Gastroesophageal sphincter (tissue), 4 donors: ENCODE measurements at places on chromosomes 3 and 15. TPM values are rescaled to one million over a fixed set of nuclear protein-coding genes. Genes with fewer than 3 reads are reported as not detected.

DNA sequence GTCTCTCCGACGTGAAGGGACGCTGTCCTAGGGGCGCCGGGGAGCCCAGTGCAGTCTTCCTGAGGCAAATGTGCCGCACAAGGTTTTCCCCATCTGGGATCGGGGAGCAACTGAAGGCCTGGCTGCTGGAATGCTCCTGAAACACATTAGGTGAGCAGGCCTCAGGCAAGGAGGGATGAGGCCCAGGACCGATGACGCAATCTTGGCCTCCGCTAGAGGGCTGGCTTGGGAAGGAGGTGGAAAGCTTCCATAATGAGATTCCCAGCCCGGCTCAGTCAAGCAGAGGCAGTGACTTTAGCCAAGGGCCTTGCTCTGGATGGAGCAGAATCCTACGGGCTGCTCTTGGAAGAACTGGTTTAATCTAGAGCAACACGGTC lies 50.8 kb downstream of the CPN2 start:
- ATAC-seq: peak; percentile 94

The MORC1 gene
- total RNA-seq: not detected

DNA sequence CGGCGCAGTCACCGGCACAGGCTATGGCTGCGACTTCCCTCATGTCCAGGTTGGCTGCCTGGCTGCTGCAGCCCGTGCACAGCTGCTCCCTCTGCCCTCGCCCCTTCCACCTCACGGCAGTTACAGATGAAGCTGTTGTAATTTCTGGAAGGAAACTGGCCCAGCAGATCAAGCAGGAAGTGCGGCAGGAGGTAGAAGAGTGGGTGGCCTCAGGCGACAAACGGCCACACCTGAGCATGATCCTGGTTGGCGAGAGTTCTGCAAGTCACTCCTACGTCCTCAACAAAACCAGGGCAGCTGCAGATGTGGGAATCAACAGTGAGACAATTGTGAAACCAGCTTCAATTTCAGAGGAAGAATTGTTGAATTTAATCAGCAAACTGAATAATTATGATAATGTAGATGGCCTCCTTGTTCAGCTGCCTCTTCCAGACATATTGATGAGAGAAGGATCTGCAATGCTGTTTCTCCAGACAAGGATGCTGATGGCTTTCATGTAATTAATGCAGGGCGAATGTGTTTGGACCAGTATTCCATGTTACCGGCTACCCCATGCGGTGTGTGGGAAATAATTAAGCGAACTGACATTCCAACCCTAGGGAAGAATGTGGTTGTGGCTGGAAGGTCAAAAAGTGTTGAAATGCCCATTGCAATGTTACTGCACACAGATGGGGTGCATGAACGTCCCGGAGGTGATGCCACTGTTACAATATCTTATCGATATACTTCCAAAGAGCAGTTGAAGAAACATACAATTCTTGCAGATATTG lies 13.2 kb upstream of the GNB4 start:
- ATAC-seq: no peak

The CFAP91 gene
- 4.7 TPM for total RNA-seq

- no peak for ATAC-seq
Observed at GRCh38 chr3:9399746-9400145, 2.3 kb downstream of the SETD5 start.

The DUOXA2 gene
- total RNA-seq: 0.62 TPM

The KBTBD13 gene
- not detected for total RNA-seq

The PTX3 gene
- 2.0 TPM for total RNA-seq

- ATAC-seq: peak; percentile 68
Observed at GRCh38 chr15:26051761-26052675, 188.9 kb upstream of the ATP10A start.

The SLC9A9 gene
- total RNA-seq: 12.8 TPM

DNA sequence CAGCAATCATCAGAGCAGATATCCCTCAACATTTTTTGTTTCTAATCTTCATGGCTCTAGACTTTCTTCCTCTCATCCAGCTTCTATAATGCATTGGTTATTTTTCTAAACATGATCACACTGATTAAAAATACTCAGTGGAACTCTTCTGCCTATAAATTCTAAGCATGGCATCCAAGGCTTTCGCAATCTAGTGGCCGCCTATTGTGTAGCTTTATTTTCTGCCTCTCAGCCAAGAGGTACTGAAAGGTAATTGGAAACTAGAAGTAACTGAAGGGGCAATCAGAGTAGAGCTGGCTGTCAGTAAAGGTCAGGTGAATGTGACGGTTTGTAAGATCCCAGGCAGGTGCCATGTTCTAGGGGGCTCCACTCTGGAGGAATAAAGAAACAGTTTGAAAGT lies 33.4 kb downstream of the OXSM start:
- no peak for ATAC-seq

The RBP2 gene
- not detected for total RNA-seq

DNA sequence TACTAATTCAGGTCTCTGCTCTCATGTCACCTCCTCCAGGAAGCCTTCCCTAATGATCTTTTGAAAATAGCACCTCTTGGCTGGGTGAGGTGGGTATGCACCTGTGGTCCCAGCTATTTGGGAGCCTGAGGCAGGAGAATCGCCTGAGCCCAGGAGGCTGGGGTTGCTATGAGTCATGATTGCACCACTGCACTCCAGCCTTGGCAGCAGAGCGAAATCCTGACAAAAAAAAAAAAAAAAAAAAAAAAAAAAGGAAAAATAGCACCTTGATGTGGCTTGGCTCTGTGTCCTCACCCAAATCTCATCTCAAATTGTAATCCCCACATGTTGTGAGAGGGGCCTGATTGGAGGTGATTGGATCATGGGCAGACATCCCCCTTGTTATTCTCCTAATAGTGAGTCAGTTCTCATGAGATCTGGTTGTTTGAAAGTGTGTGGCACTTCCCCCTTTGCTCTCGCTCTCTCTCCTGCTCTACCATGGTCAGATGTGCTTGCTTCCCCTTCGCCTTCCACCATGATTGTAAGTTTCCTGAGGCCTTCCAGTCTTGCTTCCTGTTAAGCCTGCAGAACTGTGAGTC lies 11.2 kb upstream of the RNU6-1 start:
- peak; percentile 71 for ATAC-seq
